Stimulated activated CD8-positive, alpha-beta memory T cell treated with anti-CD3 and anti-CD28 coated beads, Interleukin-4, amount 100 ng/mL, for 48 hours (primary cell): ENCODE measurements at places on chromosomes 2 and 18.

- DNase-seq: peak; percentile 52
Measured at GRCh38 chr18:74252039-74252395, 39.7 kb downstream of the CYB5A start.

GRCh38 chr2:151438506-151438905 lies 28.8 kb downstream of the RIF1 start:
- no peak for DNase-seq

- no peak for DNase-seq
Measured at GRCh38 chr2:68746408-68746807, 11.8 kb downstream of the ARHGAP25 start.

GRCh38 chr18:36415625-36416024 lies 118.1 kb downstream of the FHOD3 start:
- DNase-seq: no peak

DNA sequence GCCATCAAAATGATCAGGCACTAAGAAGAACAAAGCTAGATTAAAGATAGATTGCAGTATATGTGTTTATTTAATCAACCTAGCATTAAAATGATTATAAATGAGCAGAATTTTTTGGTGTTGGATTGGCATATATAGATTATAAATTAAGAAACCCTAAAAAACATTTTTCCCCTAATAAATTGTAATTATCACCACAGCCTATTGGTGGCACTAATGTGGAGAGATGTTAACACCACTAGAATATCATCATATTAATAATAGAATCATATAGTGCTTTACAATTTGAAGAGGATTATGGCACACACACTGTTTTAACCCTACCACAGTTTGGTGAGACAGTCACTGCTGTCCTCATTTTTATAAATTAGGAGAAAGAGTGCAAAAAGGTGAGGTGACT lies 112.4 kb upstream of the RND3 start:
- no peak for DNase-seq

- DNase-seq: no peak
Measured at GRCh38 chr2:208511573-208511972, 105.0 kb downstream of the PTH2R start.

DNA sequence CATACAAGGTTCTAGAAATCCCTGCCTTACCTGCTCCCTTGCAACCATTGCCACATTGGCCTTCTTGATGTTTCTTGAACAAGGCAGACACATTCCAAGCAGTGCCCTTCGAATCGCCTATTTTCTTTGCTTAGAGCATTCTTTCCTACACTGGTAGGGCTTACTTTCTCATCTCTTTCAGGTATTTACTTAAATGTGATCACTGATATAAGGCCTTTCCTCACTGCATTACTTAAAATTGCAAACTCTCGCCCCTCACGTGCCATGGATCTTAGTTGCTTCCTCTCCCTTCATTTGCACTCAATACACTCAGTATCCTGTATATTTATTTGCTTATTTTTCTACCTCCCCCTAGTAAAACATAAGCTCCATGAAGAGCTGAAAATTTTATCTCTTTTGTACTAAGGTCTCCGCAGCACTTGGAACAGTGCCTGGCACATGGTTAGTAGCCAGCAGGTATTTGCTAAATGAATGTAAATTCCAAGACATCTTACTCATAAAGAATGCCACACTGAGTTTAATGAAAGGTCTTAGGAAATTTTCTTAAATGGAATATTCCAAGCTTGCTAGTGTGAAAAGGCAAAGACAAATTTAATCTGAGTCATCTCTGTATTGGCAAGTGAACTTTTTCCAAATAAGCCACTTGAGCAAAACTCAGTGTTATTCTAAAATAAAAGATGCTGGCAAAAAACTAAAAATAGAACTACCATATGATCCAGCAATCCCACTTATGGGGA lies 42.4 kb upstream of the FIGN start:
- no peak for DNase-seq

GRCh38 chr2:64770781-64771334 lies 117.1 kb upstream of the SERTAD2 start:
- no peak for DNase-seq

- no peak for DNase-seq
Measured at GRCh38 chr2:161243312-161243711, 64.9 kb upstream of the PSMD14 start.

GRCh38 chr18:49723648-49724180 lies 89.6 kb downstream of the ACAA2 start:
- DNase-seq: peak; percentile 50

- no peak for DNase-seq
Measured at GRCh38 chr2:26838121-26838906, 9.6 kb upstream of the DPYSL5 start.

DNA sequence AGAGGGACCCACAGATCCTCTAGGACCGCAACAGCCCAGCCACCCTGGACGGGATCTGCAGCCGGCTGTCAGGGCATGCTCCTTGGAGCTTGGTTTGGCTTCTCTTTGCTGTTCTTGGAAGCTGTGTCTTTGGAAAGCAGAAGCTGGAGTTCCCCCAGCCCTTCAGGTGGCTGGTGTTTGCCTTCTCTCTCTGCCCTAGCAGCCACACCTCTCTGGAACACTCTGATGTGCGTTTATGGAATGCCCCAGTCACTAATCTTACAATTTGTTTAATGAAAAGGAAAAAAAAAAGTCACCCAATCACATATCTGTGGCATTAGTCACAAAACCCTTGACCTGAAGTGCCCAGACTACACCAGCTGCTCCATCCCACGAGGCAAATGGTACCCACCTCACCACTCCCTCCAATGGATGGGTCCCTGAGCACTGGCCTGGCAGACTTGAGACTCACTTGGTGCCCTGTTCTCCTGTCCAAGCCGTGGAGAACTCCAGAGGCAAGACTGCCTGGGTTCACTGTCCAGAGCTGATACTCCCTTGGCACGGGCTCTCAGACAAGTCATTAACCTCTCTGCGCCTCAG lies 70.2 kb upstream of the DAPL1 start:
- DNase-seq: no peak

GRCh38 chr18:49645196-49645595 lies 83.3 kb downstream of the LIPG start:
- no peak for DNase-seq

- no peak for DNase-seq
Measured at GRCh38 chr2:25098670-25099486, 57.0 kb downstream of the EFR3B start.

GRCh38 chr2:96546321-96546720 lies 9.8 kb downstream of the ARID5A start:
- DNase-seq: peak; percentile 54

GRCh38 chr2:8021921-8022320 lies 659.9 kb upstream of the ID2 start:
- DNase-seq: no peak

DNA sequence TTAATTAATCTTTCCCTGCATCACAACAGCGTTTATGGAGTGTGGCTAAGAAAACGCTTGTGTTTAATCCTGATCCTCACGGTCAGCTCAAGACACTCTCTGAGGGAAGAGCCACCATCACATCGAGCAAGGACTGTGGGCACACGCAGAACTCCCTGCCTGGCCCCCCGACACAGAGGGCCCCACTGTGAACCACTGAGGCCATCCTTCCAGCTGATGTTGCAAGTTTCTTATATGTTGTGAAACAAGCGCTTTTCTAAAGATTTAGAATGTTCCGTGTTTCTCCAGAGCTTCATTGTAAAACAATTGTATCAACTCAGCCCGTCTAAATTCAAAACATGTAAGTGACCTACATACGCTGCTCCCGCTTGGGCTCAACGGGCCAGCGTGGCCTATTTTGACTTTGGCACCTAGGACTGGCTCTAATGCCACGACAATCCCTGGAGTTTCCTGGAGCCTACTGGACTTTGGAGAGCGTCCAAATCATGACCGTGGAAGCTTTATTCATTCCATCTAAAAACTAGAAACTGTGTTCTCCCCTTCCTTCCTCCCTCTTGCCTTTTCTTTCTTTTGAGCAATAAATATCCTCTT lies 34.9 kb downstream of the SERPINE2 start:
- no peak for DNase-seq

GRCh38 chr2:66899648-66900047 lies 464.7 kb downstream of the MEIS1 start:
- no peak for DNase-seq

GRCh38 chr2:138071720-138072719 lies 107.7 kb downstream of the HNMT start:
- no peak for DNase-seq

DNA sequence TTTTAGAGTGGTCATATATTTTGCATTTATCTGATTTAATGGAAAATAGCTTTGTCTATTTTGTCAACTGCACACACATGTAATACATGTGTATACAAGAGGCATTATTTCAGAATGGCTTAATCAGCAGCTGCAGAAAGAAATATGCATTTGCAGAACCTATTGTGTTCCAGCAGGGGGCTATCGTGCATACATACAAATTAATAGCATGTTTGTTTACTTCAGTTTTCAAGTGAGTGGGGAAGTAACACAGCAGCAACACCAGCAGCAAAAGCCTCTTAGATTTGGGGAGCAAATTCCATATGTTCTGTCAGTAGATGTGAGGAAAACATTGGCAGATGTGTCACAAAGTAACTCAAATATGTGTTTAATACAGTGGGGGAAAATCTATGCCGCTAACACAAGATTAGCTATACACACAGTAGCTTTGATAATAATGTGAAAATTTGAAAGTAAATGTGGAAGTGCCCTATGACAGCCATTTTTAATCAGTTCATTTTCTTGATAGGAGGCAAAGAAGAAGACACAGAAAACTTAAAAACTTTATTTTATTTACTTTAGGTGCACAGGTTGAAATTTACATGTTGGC lies 218.1 kb downstream of the WDR7 start:
- no peak for DNase-seq

DNA sequence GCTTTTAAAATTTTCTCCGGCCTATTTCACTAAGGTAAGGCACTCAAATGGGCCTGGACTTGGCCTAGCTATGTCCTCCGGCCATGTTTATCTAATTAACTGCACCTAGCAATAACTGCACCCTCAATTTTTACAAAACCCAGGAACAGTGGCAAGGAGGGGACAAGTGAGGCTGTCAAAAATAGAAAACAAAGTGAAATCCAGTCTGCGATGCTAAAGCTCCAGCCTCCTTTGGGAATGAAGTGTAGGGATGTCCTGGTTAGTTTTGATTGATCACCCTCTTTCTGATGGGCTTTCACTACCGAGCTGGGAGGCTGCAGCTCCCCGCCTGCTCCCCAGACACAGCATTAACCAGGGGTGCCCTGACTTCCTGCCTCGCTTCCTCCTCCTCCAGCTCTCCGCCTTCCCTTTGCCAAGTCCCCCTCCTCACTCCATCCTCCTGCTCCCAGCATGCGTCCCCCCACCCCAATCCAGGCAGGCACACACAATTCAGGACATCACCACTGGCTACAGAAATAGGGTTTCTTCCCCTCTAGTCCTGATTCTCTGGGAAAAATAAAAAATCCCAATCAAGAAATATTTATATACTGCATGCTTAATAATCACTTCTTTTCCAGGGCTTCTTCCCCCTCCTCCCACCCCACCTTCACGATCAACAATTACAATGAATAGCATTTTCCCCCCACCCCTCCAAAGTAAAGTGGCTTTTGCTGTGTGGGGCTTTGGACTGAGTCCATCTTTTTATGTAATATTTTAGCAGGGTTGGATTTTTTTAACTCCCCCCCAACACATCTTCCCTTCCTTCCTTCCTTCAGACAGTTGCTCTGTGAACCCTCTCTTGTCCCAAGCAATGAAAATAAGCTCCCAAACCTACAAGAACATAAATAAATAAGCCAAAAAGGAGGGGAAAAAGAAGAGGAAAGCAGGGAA lies 3.3 kb upstream of the POU3F3 start:
- DNase-seq: no peak

DNA sequence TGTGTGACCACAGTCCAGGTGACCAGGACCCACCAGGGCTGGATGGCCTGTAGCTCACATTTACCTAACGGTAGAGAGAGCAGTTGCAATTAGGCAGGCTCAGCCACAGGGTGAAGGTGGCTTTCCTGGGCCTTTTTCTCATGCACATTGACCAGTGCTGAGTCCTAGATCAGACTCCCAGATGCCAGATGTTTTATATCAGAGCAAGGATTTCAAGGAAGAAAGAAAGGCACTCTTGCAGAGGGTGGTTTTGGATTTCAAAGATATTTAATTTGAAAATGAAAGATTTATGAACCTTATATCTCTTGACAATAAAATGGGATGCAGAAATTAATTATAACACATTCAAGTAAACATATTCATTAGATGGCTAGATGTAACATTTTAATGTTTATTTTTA lies 694.2 kb upstream of the GYPC start:
- no peak for DNase-seq

GRCh38 chr2:45610281-45611019 lies 617 bp downstream of the SRBD1 start:
- DNase-seq: peak; percentile 55

- DNase-seq: no peak
Measured at GRCh38 chr2:11260979-11261378, 83.5 kb downstream of the ROCK2 start.

- DNase-seq: no peak
Measured at GRCh38 chr2:47950340-47951301, 44.3 kb upstream of the FBXO11 start.

DNA sequence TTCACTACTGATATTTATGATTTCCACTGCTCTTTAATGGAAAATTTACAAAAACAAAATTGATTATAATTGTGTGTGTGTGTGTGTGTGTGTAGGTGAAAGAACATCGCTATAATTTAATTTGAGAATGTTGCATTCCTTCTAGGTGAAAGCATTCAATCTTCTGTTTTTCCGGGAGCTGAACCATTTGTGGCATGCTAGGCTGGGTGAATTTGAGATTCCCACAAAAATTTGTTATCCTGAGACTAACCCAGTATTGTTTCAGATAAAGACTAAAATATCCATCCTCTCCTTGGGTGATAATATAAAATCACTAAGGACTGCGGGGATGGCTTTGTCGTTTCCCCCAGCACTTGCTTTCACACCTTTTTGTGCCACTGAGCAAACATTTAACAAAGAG lies 911.2 kb upstream of the PIK3C3 start:
- DNase-seq: no peak

DNA sequence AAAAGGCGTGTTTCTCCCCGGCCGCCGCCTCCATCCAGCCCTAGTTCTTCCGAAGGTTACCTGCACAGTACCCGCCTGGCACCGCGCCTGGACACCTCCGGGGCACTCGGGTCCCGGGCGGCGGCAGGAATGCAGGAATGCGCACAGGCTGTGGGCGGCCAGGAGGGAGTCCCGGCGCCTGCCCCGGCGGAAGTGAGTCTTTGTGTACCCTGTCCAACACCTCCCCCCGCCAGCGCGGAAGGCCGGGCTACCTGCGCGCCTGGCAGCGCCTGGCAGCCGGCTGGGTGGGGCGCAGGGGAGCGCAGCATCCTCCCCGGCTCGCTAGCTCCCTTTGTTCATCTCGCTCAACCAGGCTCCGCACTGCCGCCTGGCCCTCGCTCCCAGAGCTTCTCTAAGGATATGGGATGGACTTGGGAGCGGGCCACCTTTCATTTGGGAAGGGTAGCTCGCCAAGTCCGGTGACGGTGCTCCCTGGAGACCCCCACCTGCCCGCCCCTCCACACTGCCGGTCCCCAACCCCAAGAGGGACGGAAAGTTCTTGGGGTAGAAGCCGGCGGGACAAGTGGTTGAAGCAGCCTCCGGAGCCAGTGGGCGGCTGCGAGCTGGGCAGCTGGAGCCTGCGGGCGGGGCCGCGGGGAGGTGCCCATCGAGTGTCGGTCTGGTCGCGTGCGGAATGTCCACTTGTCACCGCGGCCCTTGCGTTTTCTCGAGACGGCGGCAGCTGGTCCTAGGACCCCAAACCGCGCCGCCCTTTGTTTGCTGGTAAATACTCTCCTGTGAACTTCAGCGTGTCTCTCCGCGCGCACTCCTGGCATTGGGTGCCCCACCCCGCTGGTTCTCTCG lies 1.2 kb upstream of the ST6GAL2 start:
- DNase-seq: no peak
